ENCODE measurements at places on chromosomes 2 and 18.

- DNase-seq: no peak
Observed at GRCh38 chr2:29334706-29335105, 219.5 kb downstream of the CLIP4 start.

GRCh38 chr2:188381614-188382013 is 89.9 kb downstream of the GULP1 start:
- DNase-seq: no peak

- DNase-seq: peak; percentile 43
Observed at GRCh38 chr2:153311432-153311831, 167.1 kb downstream of the RPRM start.

DNA sequence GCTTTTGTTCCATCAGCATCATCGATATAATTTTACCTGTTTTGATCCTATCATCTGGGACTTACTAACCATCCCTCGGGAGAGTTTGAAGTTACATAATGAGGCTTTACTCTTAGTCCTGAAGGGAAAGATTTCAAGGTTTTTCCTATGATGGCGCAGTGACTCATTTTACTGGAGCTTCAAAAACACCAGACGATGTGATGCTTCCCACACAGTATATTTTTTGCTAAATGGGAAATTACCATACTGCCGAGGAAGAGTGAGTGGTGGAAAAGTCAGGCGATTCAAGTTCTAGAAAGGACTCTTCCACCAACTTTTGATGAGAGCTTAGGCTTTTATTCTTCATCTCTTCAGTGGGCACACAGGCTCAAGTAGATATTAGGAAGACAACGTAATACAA is 44.6 kb upstream of the GCG start:
- no peak for DNase-seq

DNA sequence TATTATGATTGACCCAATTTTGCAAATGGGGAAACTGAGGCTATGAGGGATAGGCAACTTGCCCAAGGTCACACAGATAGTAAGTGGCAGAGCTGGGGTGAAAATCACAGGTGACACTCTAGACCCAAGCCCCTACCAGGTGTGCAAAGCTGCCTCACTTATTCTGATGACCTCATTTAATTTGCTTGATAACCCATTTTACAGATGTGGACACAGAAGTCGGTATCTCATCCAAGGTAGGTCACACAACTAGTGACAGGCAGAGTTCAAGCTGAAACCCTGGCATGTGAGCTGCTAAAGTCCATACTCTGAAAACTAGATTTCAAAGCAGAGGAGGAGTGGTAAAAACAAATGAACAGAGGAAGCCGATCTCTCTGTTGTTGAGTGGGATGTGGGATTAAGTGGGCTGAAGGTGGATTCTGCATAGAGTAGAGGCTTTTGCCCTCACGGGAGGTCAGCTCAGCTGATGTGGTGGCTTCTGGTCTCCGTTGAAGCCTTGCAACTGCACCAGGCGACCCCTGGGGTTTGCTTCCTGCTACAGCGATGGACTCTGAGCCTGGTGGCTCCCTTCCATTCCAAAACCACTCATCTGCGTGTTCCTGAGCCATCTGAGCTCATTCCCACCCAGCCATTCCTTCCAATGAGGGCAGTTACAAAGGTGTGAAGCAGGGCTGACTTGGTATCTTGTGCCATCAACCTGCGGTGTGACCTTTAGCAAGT is 164.3 kb upstream of the FHL2 start:
- DNase-seq: no peak

GRCh38 chr2:144748443-144748842 is 228.5 kb upstream of the ZEB2 start:
- DNase-seq: no peak

DNA sequence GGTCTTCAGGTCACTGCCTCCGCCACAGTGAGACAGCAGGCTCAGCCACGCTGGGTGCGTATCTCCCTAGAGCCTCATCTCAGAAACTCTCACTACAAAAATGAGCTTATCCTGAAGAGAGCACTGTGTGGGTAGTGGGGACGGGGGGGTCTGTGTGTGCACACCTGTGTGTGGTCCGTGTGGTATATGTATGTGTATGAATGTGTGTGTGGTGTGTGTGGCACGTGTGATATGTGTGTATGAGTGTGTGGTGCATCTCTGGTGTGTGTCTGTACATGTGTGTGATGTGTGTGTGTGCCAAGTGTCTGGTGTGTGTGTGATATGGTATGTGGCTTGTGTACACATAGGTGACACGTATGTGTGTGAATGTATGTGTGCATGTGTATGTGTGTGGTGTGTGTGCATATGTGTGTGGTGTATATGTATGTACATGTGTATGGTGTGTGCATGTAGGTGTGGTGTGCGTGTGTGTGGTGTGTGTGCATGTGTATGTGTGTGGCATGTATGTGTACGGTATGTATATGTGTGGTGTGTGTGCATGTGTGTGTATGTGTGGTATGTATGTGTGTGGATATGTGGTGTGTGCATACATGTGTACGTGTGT is 332.2 kb downstream of the EIPR1 start:
- no peak for DNase-seq

DNA sequence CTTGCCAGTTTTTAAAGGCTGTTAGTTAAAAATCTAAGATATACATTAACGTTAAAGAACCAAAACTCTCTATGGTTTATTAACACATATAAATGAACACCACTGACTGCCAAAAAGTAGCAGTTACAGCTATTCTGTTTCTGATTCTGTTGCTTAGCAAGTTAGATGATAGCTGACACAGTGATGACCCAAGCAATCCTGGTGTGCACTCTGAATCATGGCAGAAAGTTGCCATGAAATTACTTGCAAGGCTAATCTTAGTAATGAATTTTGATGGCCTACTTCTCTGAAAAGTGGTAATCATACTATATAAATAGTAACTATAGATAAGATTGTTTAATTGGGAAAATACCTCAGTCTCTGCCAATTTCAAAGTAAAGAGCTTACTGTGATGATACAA is 57.7 kb downstream of the ROCK2 start:
- DNase-seq: peak; percentile 5

GRCh38 chr2:608711-609110 is 68.5 kb downstream of the TMEM18 start:
- no peak for DNase-seq

GRCh38 chr2:134233728-134234136 is 20.1 kb upstream of the MGAT5 start:
- DNase-seq: no peak

GRCh38 chr2:120161190-120161589 is 62.0 kb downstream of the TMEM185B start:
- DNase-seq: no peak

- DNase-seq: no peak
Observed at GRCh38 chr2:25155401-25155800, 13.0 kb downstream of the POMC start.

DNA sequence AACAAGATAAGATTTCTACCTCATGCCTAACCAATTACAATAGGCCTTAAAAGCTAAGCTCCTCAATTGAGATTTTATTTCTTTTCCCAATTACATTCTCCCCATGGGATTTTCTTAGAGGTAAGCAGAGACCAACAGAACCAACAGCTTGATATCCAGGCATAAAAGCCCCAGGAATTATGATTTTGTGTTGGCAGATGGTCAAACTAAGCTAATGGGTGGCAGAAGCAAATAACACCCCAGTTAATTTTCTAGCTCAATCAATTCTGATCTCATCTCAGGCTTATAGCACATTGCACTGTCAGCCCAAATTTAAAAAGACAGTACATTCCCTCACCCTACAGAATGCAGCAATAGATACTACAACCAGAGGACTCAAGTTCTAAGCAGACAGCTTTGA is 156.4 kb downstream of the NRXN1 start:
- no peak for DNase-seq

- DNase-seq: no peak
Observed at GRCh38 chr2:215262741-215263362, 49.0 kb upstream of the ATIC start.

DNA sequence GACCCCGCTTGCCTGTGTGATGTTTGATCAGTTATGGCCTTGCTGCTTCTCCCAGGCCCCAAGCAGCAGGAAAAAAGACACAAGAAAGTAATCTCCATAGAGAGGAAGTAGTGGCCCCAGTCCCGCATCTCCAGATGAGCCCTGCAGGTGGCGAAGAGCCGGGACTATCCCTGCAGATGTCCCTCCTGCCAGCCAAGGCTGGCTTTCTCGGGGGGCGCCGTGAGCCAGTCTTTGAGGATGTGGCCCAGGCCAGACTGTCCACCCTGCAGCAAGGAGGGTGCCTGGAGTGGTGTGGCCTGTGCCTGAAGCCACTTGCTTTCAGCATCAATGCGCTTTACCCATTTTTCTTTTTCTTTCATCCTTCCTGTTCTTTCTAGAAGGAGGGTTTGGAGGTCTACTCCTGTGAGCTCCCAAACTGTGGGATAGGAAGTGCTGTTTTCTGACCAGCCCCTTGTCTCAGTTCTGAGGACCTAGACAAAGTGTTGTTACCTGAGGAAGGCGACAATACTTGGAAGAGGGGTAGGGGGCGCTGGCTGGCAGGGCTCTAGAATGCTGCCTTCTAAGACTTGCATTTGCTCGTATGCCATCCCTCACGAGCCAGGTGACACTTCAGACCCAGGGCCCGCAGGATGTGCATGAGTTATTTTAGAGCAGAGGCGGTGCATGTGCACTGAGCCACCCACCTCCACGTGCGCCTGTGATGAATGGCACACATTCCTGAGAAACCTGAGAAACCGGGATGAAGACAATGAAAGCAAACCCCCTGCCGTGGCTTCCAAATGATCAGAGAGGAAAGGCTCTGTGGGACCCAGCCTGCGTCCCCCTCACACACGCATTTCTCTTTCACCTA is 255.8 kb downstream of the FBXO15 start:
- DNase-seq: no peak

- no peak for DNase-seq
Observed at GRCh38 chr2:122800781-122801180, 1045.3 kb downstream of the TSN start.

DNA sequence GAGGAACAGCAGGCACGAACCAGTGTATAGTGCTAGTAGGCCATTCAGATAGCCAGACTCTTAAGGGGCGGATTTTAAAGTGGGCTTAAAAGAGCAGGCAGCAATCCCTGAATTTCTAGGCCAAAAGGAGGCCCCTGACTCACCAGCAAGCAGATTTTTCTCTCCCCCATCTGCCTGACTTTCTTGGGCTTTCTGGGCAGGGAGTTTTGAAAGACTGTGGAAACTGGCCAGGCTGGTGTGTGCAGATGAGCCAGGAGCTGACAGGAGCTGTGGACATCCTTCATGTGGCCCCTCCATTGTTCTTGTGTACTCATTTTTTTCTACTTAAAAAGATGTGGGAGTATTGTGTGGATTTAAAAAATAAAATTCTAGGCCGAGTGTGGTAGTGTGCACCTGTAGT is 59.0 kb downstream of the GLI2 start:
- DNase-seq: peak; percentile 53

DNA sequence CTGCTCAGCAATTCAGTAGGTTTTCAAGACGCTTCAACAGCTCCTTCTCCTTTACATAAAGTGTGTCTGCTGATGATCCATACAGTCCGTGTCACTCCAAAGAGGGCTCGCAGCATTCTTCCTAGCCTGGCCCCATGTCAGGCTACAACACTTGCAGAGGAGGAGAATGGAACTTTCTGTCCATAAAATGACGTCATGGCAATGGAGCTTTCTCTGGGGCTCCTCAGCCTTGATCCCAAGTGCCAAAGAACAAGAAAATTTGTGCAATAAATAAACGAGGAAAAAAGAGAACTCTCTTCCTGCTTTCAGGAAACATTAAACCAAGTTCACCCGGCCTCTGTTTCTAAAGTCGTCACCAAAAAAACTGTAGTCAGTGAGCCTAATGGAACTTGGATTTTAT is 199.5 kb upstream of the MEIS1 start:
- no peak for DNase-seq

- no peak for DNase-seq
Observed at GRCh38 chr18:46615720-46616119, 41.3 kb downstream of the LOXHD1 start.

DNA sequence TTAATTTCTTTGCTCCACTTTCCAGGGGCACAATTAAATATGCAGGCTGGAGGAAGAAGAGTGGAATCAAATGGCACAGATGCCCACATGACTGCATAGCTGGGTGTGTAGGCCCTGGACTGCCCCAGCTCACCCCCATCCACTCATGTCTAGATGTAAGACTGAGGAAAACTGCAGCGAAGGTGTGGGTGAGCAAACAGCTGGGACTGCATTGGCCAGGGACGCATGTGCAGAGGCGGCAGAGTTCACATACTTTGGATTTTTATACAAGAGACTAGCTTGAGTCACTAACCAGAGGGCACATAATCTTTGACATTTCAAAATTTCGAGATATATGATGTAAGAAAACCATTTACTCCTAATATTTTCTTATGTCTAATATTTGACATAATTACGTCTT is 60.1 kb downstream of the SPIRE1 start:
- DNase-seq: peak; percentile 88

DNA sequence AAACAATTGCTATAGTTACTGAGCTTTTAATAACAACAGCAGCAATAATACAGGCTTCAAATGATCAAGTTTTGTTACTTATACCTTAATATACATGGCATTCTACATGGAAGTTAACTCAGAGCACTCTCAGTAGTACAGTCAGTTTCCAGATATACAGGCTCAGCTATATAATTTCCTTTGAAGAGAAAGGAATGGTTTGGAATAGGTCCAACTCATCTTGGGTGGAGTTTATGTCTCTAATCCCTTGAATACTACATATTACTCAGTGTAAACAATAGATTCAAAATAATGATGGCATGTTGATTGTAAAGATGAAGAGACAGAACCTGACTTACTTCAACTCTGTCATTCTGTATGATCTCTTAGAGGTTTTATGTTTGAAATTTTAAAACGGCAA is 174.9 kb downstream of the EPHA4 start:
- DNase-seq: no peak

DNA sequence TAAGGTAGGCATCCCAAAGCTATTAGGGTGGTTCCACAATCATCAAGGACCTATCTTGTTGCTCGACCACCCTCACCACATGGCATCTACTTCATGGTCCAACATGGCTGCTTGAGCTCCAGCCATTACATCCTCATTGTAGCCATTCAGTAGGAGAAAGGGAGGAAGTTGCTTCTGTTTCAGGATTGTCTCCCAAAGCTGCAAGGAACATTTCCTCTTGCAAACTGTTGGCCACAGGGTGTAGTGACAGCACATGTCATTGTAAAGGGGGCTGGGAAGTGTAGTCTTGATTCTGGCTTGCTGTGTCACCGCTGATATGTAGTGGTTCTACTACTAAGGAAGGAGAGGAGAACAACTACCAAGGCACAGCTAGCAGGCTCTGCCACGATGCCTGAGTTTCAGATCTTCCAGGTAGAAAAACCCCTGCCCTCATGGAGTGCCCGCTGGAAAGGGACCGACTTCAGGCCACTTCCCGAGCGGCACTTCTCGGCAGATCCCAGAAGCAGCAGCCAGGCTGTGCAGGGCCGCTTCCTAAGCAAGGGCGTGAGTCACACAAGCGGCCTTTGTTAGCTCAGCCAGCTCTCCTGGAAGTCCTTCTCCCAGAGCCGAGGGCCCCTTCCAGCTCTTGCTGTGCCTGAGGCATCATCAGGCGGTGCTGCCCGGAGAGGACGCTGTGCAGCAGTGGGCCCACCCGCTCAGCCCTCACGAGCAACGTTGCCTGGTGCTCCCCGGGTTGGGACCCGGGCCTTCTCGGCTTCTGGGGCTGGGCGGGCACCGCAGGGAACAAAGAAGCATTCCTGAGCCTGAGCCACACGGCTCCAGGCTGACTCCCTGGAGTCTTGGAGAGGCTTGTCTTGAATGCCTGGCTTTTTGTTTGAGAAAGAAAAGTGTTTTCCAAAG is 58.2 kb downstream of the HS6ST1 start:
- peak; percentile 89 for DNase-seq
